ENCODE measurements at places on chromosomes 5 and 9.

DNA sequence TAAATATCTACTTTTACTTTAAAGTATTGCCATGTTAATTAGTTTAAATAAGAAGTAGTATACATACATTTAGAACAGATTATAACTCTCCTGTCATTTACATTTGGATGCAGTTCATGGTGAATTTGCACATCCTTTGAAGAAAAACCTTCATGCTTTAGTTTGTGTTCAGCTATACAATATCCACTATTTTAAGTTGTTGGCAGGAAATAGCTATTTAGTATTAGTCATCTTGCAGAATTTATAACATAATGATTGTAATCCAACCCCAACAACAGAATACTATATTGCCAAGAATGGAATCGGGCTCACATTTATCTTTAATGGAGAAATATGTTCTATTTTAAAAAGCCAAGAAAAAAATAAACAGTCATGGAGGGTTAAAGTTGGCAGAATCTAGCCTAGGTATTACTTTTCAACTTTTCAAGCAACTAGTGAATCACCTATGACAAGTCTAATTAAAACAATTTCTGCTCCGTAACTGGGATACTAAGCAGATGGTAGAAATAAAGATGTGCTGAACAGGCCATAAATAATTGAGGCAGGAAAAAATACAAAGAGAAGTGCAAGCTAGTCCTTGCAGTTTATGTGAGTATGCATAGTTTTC is 1170.6 kb upstream of the NUDT12 start:
- DNase-seq, result no peak

GRCh38 chr5:97095318-97095732 is 47.1 kb downstream of the LIX1 start:
- DNase-seq, result no peak

- no peak for DNase-seq
These were observed 3.7 kb upstream of the PCDH1 start for GRCh38 chr5:141881886-141882285.

DNA sequence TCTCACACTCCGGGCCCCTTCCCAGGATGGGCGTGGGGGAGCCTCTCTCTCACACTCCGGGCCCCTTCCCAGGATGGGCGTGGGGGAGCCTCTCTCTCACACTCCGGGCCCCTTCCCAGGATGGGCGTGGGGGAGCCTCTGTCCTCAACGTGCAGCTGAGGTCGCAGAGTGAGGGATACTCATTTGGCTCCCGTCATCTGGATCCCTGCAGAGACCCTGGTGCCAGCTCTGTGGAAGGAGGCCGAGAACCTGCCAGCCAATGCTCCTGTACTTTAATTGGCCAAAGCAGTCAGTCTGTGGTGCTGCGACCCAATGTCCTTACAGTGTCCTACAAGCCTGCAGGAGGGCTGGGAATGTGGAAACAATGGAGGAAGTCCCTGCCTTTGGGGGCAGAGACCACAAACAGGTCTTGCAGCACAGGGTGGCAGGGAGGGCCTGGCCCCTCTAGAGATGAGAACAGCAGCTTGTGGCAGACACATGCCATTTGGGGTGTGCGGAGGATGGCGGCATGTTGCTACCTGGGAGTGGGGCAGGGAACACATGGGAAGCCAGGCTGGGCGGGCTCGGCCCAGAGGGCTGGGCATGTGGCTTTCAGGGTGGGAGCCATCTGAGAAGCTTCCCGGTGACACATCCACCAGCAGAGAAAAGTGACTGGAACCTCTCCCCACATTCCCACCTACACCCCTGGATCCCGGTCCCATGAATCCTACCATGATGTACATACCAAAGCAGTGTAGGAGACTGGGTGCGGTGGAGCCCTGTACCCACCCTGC is 13.6 kb upstream of the MRNIP start:
- DNase-seq, result no peak

DNA sequence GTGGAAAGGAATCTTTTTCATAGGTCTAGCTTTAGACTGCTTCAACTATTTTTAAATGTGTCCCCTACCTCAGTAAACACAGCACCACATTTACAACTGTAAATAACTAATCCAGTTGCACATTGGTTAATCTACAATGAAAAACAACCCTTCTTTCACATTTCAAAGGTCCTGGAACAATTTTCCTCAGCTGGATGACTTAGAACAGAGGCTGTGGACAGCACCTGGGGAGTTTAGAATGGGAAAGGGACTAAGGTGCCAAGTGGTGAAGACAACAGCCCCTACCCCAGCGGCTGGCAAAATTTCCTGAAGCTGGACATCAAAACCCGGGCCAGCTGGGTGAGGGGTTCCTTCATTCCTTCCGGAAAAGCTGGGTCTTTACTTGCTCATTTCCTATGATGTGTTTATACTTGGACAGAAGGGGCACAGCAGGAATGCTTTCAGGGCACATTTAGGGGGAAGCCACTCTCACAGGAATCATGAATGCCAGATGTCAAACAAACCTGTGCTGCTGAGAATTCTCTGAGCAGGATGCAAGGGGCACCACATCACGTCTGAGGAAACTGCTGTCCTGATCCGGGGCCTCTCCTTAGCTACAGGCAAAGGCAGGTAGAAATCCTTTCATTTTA is 158.3 kb downstream of the NR2F1-AS1 start:
- no peak for DNase-seq

DNA sequence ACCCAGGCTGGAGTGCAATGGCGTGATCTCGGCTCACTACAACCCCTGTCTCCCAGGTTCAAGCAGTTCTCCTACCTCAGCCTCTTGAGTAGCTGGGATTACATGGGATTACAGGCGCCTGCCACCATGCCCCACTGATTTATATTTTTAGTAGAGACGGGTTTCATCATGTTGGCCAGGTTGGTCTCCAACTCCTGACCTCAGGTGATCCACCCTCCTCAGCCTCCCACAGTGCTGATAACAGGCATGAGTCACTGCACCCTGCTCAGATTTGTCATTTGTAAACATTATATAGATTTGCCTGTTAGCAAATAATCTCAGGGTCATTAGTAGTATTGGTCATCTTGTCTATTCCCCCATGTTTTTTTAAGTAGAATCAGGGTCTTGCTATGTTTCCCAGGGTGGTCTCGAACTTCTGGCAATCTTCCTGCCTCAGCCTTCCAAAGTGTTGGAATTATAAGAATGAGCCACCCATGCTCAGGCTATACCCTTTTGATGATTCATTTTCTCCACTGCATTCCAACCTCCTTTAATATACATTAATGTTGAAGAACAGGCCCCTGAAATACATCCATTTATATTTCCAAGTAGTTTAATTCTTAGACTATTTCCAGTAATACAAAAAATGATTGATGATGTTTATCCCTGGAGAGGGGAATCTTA is 17.3 kb downstream of the CENPH start:
- DNase-seq, result no peak

All from inflammatory macrophage (primary cell).